Kidney (tissue), 22 donors: ENCODE measurements at places on chromosomes 3 and 15. TPM values are rescaled to one million over a fixed set of nuclear protein-coding genes. Genes with fewer than 3 reads are reported as not detected.

Gene CYP19A1
- total RNA-seq: 0.50 TPM

Gene SCAMP5
- total RNA-seq: 13.4 TPM

Gene CPN2
- total RNA-seq: 0.72 TPM

Gene SLC9C1
- total RNA-seq: 1.2 TPM

Gene C15orf62
- total RNA-seq: 1.4 TPM

Gene CELSR3
- 2.0 TPM for total RNA-seq

Gene MFGE8
- total RNA-seq: 184 TPM

Gene SNX22
- 4.6 TPM for total RNA-seq

Gene SLC28A2
- total RNA-seq: not detected

Gene SEMA3B
- 96.1 TPM for total RNA-seq

Gene GALNT15
- 39.9 TPM for total RNA-seq

Gene SLC9A9
- 16.5 TPM for total RNA-seq

Gene KIF9
- 16.9 TPM for total RNA-seq

Gene TMIE
- 0.79 TPM for total RNA-seq

Gene TNFSF10
- total RNA-seq: 277 TPM

Gene GOLGA6A
- 0.06 TPM for total RNA-seq

Gene USP13
- total RNA-seq: 9.0 TPM

Gene GNAT1
- total RNA-seq: not detected

Gene IL16
- total RNA-seq: 19.9 TPM

Gene THUMPD3
- total RNA-seq: 44.1 TPM

Gene ERC2
- total RNA-seq: 3.8 TPM

Gene GABRA5
- total RNA-seq: not detected

Gene USP19
- 67.2 TPM for total RNA-seq

Gene BSN
- total RNA-seq: 1.3 TPM

Gene C3orf70
- 2.8 TPM for total RNA-seq

Gene TRAK1
- 41.0 TPM for total RNA-seq

Gene DPPA2
- 0.19 TPM for total RNA-seq

Gene P3H2
- total RNA-seq: 103 TPM

Gene QTRT2
- total RNA-seq: 26.1 TPM

Gene ONECUT1
- total RNA-seq: not detected

Gene SLC22A14
- total RNA-seq: 0.19 TPM

Gene PLSCR2
- 1.4 TPM for total RNA-seq
